Pericardium fibroblast (primary cell): ENCODE measurements at places on chromosomes 5 and 9. TPM values are rescaled to one million over a fixed set of nuclear protein-coding genes. Genes with fewer than 3 reads are reported as not detected.

The ARHGEF39 gene
- 0.23 and 1.5 TPM in 2 replicates for total RNA-seq

The SPINK4 gene
- total RNA-seq: not detected in 2 replicates

The SPAG8 gene
- 0.09 and 0.82 TPM in 2 replicates for total RNA-seq

The ACOT12 gene
- total RNA-seq: not detected in 2 replicates

The MELK gene
- 3.5 and 6.1 TPM in 2 replicates for total RNA-seq
